Panc1 (cell line): ENCODE measurements at places on chromosomes 12 and 14. TPM values are rescaled to one million over a fixed set of nuclear protein-coding genes. Genes with fewer than 3 reads are reported as not detected.

Gene KRT71
- not detected for total RNA-seq

Gene RERG
- not detected for total RNA-seq

- no peak for DNase-seq
These were observed 101.6 kb downstream of the PELI2 start for GRCh38 chr14:56219666-56220413.

Gene ASCL1
- total RNA-seq: not detected

Gene SLC35F4
- not detected for total RNA-seq

DNA sequence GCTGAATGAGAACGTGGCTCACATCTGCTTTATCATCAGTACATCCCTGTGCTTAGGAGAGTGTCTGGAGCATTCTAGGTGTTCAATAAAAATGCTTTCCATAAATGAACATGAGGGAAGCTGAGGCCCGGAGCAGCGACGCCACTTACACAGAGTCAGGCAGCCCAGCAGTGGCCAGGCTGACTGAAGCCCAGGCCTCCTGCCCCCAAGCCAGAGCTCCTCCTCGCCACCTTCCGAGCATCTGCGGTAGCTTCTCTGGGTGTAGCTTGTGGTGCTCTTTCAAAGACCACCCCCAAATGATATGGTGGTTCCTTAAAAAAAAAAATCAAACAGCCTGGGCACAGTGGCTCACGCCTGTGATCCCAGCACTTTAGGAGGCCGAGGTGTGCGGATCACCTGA, 88.8 kb downstream of the FBXL14 start:
- DNase-seq: no peak

Gene ZFHX2
- total RNA-seq: 2.4 TPM

DNA sequence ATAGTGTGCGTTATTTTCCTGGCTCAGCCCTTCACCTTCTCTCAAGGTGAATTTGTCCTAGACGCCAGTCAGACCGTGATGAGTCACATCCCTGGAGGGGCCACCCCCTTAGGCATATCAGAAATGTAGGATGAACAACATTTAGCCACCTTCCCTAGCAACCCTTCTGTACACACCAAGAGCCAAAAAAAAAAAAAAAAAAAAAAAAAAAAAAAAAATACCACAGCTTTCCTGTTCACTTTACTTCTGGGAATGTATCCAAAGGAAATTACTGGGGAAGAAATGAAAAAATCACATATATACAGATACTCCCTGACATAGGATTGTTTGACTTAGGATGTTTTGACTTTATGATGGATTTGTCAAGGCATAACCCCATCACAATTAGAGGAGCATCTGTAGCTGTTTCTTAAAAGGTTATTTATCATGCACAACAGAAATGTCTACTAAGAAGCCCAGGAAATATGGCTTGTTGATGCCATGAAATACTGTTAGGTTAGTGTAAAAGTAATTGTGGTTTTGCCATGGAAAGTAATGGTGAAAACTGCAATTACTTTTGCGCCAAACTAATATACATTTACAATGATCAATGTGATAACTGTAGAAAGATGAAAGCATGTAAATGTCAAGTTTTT, 68.2 kb upstream of the BDKRB2 start:
- no peak for DNase-seq

- no peak for DNase-seq
These were observed 54.5 kb upstream of the ALG10 start for GRCh38 chr12:33967760-33968159.

GRCh38 chr12:97711392-97711791, 248.8 kb downstream of the RMST start:
- no peak for DNase-seq

- no peak for DNase-seq
These were observed 316.2 kb downstream of the VRK1 start for GRCh38 chr14:97113339-97113738.

Gene TGFB3
- total RNA-seq: 9.6 TPM

DNA sequence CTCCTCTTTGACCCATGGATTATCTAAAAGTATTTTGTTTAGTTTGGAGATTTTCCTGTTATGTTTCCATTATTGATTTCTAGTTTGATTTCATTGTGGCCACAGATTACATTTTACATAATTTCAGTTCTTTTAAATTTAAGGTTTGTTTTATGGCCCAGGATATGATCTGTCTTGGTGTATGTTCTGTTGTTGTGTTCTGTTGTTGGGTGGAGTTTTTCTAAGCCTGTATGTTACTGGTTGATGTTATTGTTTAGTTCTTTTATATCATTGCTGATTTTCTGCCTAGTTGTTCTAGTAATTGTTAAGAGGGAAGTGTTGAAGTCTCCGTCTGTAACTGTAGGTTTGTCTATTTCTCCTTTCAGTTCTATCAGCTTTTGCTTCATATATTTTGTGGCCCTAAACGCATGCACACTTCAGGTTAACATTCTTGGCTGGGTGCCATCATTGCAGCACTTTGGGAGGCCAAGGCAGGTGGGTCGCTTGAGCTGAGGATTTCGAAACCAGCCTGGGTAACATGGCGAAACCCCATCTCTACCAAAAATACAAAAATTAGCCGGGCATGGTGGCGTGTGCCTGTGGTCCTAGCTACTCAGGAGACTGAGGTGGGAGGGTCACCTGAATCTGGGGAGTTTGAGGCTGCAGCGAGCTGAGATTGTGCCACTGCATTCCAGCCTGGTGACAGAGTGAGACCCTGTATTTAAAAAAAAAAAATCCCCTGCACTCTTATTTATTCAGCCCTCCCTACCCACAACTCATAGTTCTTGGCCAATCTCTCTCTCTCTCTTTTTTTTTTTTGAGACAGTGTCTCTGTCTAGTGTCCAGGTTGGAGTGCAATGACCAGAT, 28.1 kb upstream of the CFL2 start:
- DNase-seq: no peak

DNA sequence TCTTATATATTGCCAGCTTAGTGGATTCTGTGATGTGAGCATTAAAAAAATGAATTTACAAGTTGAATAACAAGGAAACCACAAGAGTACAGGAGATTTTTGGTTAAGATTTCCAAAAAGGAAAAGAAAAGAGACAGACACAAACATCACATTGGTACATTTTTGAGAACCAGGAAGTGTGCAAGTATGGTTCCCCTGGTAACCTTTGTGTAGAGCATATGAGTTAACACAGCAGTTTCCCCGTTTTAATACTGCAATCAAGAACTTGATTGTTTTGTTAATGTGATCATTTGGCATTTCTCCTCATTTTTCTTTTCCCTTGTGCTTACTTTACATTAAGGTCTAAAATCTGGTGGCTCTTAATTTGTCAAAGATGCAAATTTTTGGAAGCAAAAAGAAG, 490.4 kb upstream of the ATP2B1 start:
- no peak for DNase-seq

Gene SDR9C7
- total RNA-seq: not detected

- DNase-seq: no peak
These were observed 502.2 kb upstream of the USP15 start for GRCh38 chr12:61757831-61758505.

Gene ERP27
- not detected for total RNA-seq

- DNase-seq: no peak
These were observed 55.5 kb downstream of the TTC7B start for GRCh38 chr14:90760591-90761316.

Gene FAIM2
- 0.49 TPM for total RNA-seq

Gene PRKD1
- total RNA-seq: 8.2 TPM

Gene CLEC4E
- total RNA-seq: not detected

DNA sequence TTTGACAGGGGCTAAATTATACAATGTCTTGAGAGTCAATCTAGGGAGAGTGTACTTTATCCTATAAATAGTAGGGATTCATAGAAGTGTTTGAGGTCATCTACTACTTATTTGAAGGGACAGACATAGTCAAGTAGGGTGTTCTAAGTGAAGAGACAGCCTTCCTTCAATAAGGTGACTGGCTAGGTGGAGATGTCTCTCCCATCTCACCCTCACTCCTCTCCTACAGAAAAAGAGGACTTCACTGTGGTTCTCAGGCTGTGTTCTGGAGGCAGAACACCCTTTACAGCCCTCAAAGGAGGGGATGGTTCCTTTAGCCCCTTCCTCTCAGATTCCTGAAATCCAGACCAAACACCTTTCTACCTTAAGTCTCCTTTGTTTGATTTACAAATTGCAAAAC, 2.8 kb upstream of the NFE2 start:
- DNase-seq: no peak

DNA sequence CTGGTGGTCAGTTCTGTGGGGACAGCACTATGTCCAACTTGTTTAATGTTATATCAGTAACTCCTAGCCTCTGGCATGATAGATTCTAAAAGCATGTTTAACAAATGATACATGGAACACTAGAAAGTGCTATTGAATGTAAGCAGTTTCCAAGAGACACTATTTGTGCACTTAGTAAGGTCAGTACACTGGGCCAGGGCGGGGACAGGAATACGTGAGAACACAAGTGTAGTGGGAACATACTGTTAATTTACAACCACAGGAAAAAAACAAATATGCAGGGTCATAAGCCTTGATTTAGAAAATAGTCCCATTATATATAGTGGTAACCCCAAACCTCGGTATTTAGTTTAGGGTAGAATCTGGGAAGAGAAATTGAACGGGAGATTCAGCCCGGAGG, 88.9 kb upstream of the SLC38A2 start:
- DNase-seq: no peak

Gene BDKRB2
- 0.05 TPM for total RNA-seq

DNA sequence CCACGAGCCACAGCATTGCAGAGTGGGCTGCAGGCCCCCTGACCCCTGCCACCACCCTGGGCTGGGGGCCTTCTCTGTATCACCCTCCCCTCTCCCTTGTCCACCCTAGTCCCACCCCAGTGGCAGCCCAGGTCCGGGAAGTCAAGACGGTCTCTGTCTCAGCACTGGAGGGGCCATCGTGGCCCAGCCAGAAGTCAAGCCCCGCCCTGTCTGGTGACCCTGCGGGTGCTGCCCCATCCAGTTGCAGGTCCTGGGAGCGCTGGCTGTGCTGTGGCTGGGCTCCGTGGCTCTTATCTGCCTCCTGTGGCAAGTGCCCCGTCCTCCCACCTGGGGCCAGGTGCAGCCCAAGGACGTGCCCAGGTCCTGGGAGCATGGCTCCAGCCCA, 2.7 kb downstream of the PLD4 start:
- no peak for DNase-seq

DNA sequence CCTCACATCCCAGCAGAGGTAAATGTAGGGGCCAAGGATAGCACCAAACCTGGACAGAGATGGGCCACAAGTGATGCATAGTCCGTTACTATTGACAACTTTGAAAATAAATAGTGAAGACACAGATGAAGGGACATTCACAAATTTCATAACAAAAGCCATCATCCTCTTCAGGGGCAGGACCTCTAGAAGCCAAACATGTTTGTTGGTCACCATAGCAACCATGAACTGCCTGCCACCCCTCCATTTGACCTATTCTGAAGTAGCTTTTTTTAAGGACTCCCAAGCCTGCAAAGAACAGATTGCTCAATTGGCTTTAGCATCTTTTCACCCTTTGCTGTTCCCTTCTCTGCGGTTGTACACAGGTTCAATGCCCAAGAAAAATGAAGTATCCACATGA, 35.7 kb upstream of the MDM1 start:
- DNase-seq: no peak

Gene GPR65
- total RNA-seq: not detected

Gene CD163
- total RNA-seq: 0.64 TPM

- no peak for DNase-seq
These were observed 23.0 kb upstream of the SERPINA4 start for GRCh38 chr14:94538070-94538740.

DNA sequence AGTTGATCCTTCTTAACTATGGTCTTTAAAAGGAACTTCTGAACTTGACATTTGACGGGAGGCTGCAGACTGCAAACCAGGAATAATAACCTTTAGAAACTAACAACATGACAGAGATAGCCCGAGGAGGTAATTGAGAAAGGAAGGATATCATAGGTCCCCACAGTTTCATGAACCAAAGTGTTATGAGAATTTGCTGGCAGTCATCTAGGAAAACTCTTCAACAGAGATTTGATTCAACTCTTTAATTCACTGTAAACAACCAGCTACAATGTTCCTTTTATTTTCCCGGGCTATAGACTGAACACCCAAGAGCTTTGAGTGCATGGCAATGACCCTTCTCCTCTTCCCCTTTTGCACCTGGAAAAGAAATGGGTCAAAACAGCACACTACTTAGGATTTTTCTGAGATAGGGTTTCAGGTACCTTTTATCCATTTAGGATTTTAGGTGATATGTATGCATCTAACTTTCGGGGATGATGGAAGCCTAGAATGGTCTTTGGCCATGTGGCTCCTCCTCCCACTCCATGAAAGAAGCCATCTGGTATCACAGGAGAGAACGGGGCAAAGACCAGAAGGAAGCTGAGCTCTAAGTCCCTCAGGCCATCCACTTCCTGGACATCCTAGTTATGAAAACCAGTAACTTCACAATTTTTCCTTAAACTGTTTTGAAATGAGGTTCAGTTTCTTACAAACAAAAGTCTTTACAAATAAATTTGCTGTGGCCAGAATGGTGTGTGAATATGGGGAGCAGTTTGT, 23.0 kb downstream of the GLT8D2 start:
- no peak for DNase-seq

GRCh38 chr12:19915392-19916195, 452.7 kb upstream of the PDE3A start:
- DNase-seq: no peak

DNA sequence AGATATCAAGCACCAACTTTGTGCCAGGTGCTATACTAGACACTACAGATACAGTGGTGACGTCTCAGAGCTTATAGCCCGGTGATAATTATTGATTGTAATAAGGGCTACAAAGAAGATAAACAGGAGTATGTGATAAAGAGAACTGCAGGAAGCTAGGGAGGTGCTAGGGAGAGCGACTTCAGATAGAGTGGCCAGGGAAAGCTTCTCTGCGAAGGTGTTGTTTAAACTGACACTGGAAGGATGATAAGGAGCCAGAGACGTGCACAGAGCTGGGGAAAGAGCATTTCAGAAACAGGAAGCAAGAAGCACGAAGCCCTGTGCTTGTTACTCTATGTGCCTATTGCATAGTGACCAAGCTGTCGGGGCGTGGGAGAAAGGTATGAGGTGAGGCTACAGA, 48.1 kb upstream of the OTX2 start:
- no peak for DNase-seq

GRCh38 chr12:18551701-18552100, 186.1 kb downstream of the PLCZ1 start:
- no peak for DNase-seq

DNA sequence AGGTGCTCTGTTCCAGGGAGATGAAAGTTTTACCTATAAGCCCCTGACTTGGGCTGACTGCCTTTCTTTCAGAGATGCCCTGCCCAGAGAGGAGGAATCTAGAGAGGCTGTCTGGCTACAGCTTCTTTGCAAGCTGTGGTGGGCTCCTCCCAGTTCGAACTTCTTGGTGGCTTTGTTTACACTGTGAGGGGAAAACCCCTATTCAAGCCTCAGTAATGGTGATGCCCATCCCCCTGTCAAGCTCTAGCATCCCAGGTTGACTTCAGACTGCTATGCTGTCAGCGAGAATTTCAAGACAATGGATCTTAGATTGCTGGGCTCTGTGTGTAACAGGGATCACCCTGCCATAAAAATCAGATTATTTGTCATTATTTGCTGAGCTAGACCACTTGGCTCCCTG, 377.6 kb downstream of the FLRT2 start:
- DNase-seq: no peak

DNA sequence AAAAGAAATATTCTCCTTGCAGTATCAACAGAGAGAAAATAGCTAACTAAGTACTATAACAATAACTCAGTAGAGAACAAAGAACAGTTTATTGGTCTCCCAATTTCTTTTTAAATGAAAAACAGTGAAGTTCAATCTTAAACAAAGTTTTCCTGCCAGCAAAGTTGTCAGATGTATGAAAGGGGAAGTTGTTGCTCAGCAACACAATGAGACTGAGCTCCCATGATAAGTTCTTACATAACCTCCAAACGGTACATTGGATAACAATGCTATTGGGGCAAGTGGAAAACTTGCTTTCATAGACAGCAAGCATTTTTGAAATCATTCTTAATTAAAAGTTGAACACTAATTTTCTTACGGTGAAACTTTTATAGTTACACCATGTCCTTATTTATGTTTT, 94.9 kb downstream of the ALG10B start:
- no peak for DNase-seq

Gene STYK1
- total RNA-seq: 0.85 TPM
